Vagina (tissue), 2 donors: ENCODE measurements at places on chromosomes 6 and 20. TPM values are rescaled to one million over a fixed set of nuclear protein-coding genes. Genes with fewer than 3 reads are reported as not detected.

Gene FAM217A
- total RNA-seq, result not detected

Gene EMILIN3
- total RNA-seq, result 5.6 TPM

Gene SNAP91
- total RNA-seq, result 4.7 TPM

Gene PCK1
- 13.0 TPM for total RNA-seq

Gene IPCEF1
- total RNA-seq, result 2.0 TPM

Gene UTRN
- 160 TPM for total RNA-seq

Gene EYA4
- 18.7 TPM for total RNA-seq

Gene VWA7
- 0.74 TPM for total RNA-seq

Gene NKAPL
- not detected for total RNA-seq

Gene CBFA2T2
- 34.9 TPM for total RNA-seq

Gene UBR2
- total RNA-seq, result 23.6 TPM

Gene ANKEF1
- total RNA-seq, result 4.2 TPM

DNA sequence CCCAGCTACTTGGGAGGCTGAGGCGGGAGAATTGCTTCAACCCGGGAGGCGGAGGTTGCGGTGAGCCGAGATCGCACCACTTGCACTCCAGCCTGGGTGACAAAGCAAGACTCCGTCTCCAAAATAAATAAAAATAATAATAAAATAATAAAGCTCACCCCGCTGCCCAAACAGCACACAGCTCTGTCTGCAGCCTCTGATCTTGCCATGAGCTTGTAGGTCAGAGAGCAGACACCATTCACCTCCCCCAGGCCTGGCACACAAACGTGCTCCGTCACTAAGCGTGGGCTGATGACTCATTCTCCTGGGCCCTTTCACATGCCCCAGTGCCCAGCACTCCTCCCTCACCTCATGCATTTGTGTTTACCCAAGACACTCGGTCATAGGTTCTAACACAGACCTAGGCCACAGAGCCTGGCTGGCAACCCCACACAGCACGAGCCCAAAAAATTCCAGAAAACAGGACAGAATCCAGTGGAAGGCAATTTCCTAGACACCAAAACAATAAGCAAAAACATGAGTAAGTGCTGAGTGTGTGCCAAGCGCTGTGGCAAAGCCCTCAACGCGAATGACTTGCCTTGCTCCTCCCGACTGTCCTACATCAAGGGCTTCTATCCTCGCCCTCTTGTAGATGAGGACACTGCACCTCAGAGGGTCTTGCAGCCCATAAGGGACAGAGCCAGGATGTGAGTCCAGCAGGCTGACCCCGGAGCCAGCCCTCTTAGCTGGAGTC, 18.0 kb downstream of the ATP9A start:
- H3K27me3 ChIP-seq, result no peaks in the 10 kb centered on the region
- peak overlapping the region; percentile 10 for H3K27ac ChIP-seq
- H3K4me3 ChIP-seq, result no peak overlapping the region
- H3K4me1 ChIP-seq, result peaks cover 25% of the 10 kb centered on the region
- DNase-seq, result no peak

GRCh38 chr20:41137614-41138474, 501 bp downstream of the PLCG1 start:
- peak overlapping the region; percentile 98 for H3K27ac ChIP-seq
- no peaks in the 10 kb centered on the region for H3K36me3 ChIP-seq
- H3K27me3 ChIP-seq, result no peaks in the 10 kb centered on the region
- peak overlapping the region; percentile 86 for H3K4me3 ChIP-seq
- DNase-seq, result no peak

DNA sequence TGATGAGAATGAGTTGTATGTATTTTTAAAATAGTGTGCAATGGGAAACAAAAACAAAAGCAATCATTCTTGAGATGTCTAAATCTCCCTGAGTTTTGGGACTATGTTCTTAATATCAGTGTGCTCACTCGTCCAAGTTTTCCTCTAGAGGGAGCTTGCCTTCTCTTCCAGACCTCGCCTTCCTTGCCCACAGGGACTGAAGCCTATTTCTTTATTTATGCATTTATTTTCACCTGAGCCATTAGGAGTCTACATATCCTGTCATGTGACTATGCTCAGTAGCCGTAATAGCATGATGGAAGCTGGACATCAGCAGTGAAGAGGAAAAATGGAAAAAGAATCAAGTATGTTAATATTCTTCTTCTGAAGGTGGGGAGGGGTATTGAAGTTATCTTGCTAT, 131.2 kb downstream of the SH3BGRL2 start:
- no peaks in the 10 kb centered on the region for H3K27me3 ChIP-seq
- H3K27ac ChIP-seq, result no peak overlapping the region
- H3K4me1 ChIP-seq, result no peaks in the 10 kb centered on the region
- no peak for DNase-seq
- H3K4me3 ChIP-seq, result no peak overlapping the region

GRCh38 chr20:23419995-23420901, 1.0 kb downstream of the NAPB start:
- no peak for DNase-seq
- no peaks in the 10 kb centered on the region for H3K36me3 ChIP-seq

- DNase-seq, result no peak
- H3K4me1 ChIP-seq, result peaks cover 16% of the 10 kb centered on the region
- H3K4me3 ChIP-seq, result no peak overlapping the region
- H3K36me3 ChIP-seq, result no peaks in the 10 kb centered on the region
These were observed 151.3 kb upstream of the BEND6 start for GRCh38 chr6:56803594-56803993.

DNA sequence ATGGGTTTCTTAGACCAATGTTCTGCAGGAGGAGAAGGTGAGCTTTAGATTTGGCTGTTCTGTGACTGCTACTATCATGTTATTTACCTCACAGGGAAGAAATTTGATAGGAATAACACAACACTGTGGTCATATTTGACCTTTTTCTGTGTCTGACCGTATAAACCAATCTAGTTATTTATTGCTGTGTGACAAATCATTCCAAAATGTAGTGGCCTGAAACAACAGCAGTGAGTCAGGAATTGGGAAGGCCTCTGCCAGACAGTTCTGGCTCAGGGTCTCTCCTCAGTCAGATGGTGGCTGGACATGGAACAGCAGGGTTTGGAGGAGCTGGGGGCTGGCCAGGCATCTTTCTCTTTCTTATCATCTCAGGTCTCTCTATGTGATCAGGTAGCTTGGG, 33.0 kb downstream of the RIPOR2 start:
- DNase-seq, result no peak
- peaks cover 53% of the 10 kb centered on the region for H3K4me1 ChIP-seq
- H3K27me3 ChIP-seq, result no peaks in the 10 kb centered on the region
- peak overlapping the region; percentile 37 for H3K27ac ChIP-seq

DNA sequence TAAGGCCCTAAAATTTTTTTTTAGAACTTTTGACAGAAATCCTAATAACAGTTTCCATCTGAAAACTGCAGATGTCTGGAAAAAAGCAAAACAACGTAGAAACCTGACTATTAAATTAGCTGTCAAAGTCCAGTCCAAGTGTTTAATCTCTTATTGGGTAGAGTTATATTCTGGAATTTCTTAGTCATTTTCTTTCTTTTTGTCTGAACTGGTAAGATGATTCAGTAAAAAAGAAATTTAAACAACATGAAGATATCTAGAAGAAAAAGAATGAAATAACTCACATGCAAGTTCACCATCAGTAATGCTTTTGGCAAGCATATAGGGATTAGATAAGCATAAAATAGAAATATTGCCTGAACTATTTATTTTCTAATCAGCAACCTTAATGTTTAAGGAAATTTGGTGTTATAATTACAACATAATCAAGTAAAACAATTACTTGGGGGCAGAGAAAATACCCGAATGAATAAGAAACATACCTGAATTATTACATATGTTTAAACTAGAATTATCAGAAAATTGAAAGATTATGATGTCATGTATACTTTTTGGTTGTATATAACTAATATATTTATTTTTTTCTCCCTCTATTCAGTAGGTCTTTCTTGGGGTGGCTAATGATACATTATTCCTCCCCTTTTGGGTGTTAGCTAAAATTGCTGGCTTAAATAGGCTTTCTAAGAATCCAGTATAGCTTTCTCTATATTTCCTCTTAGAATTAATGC, 51.1 kb downstream of the FAM83B start:
- no peaks in the 10 kb centered on the region for H3K4me1 ChIP-seq
- no peaks in the 10 kb centered on the region for H3K27me3 ChIP-seq
- DNase-seq, result no peak
- H3K4me3 ChIP-seq, result no peak overlapping the region

DNA sequence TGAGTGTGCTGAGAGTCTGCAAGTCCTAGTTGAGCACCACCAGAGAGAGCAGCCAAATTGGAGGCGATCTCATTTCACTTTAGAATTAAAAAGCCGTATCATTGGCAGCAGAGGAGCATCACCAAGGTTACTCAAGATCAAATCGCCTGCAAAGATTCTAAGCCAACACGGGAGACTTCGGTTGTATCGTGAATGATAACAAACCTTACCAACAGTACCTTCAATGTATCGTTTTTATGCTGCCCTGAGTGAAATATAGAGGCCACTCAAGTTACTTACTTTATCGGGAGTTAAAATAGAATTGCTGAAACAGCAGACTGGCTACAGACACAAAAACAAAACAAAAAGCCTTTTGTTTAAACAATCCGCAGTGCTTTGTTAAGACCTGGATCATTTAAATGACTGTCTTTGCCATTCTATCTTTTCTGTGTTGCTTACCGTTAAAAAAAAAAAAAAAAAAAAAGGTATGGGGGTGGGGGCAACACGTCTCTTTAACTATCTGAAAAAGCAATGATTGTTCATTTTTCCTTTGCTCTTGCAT, 14.2 kb downstream of the NHSL1 start:
- H3K4me3 ChIP-seq, result no peak overlapping the region
- H3K27me3 ChIP-seq, result no peaks in the 10 kb centered on the region
- no peaks in the 10 kb centered on the region for H3K36me3 ChIP-seq
- H3K4me1 ChIP-seq, result no peaks in the 10 kb centered on the region
- no peak for DNase-seq
- no peak overlapping the region for H3K27ac ChIP-seq

GRCh38 chr20:37954190-37954589, 51.3 kb downstream of the VSTM2L start:
- H3K4me3 ChIP-seq, result no peak overlapping the region
- H3K27me3 ChIP-seq, result no peaks in the 10 kb centered on the region
- H3K36me3 ChIP-seq, result no peaks in the 10 kb centered on the region
- DNase-seq, result peak; percentile 37
- H3K27ac ChIP-seq, result no peak overlapping the region

GRCh38 chr6:31607317-31607716, 7.7 kb upstream of the AIF1 start:
- no peaks in the 10 kb centered on the region for H3K36me3 ChIP-seq
- DNase-seq, result no peak
- no peak overlapping the region for H3K4me3 ChIP-seq
- no peak overlapping the region for H3K27ac ChIP-seq

DNA sequence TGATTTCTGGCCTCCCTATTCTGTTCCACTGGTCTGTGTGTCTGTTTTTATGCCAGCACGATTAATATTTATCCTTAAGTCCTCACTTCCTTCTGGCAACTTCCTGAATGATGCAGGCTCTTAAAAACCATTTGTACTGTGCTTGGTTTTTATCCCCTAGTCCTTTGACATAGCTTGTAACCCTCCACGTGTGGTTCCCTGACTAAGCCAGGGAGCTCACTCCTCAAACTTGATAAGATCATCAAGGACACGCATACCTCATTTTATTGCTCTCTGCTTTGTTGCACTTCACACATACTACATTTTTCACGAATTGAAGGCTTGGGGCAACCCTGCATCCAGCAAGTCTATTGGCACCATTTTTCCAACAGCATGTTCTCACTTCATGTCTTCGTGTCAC, 166.4 kb upstream of the UST start:
- no peaks in the 10 kb centered on the region for H3K27me3 ChIP-seq
- H3K4me3 ChIP-seq, result no peak overlapping the region
- H3K4me1 ChIP-seq, result no peaks in the 10 kb centered on the region
- no peaks in the 10 kb centered on the region for H3K36me3 ChIP-seq

DNA sequence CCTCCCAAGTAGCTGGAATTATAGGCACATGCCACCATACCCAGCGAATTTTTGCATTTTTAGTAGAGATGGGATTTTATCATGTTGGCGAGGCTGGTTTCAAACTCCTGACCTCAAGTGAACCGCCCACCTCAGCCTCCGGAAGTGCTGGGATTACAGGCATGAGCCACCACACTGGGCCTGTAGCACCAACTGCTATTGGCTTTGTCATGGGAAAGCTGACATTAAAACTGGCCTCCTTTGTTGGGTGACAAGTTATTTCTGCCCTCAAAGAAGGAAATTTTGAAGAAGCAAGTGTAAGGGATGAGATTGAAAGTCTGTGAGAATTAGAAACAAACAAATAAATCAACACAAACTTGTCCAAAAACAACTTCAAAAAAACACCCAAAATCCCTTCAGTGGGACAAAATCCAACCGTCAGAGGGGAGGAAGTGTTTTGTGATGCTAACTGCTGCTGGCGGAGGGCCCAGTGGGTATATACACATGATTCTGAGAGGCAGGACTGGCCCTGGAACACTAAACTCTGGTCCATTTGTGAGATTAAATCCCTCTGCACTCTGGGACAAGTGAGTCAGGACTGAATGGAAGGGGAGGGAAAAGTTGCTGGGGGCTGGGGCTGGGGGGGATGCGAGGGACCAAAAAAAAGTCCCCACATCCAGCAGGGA, 87.5 kb upstream of the NAA20 start:
- peaks cover 51% of the 10 kb centered on the region for H3K4me1 ChIP-seq
- DNase-seq, result no peak
- H3K27me3 ChIP-seq, result no peaks in the 10 kb centered on the region

- no peaks in the 10 kb centered on the region for H3K27me3 ChIP-seq
- H3K36me3 ChIP-seq, result no peaks in the 10 kb centered on the region
- peaks cover 46% of the 10 kb centered on the region for H3K4me1 ChIP-seq
These were observed 86.7 kb upstream of the THBS2 start for GRCh38 chr6:169340395-169340794.

GRCh38 chr6:153045271-153045670, 42.8 kb upstream of the MTRF1L start:
- no peak overlapping the region for H3K4me3 ChIP-seq
- H3K27ac ChIP-seq, result no peak overlapping the region
- no peaks in the 10 kb centered on the region for H3K36me3 ChIP-seq
- no peaks in the 10 kb centered on the region for H3K4me1 ChIP-seq
- DNase-seq, result no peak

DNA sequence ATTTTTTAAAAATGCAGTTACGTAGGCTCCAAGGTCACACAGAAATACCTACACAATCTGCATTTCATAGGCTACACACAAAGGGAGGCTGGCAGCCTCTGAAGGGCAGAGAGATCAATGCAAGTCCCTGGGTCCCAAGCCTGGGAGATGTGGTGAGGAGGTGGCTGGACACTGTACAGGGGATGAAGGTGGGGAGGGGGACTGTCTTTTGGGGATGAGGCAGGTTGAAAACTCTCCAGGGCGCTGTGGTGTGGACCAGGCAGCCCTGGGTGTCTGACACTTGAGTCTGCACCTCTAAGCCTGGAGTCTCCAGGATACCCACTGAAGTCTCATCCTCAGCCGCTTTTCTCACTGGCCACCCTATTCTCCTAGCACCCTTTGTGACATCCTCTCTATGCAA, 24.5 kb downstream of the TXNDC5 start:
- DNase-seq, result no peak
- no peak overlapping the region for H3K4me3 ChIP-seq
- no peaks in the 10 kb centered on the region for H3K4me1 ChIP-seq
- no peak overlapping the region for H3K27ac ChIP-seq
- H3K27me3 ChIP-seq, result no peaks in the 10 kb centered on the region
- no peaks in the 10 kb centered on the region for H3K36me3 ChIP-seq
